ENCODE measurements at places on chromosomes 11 and 22.

- DNase-seq: no peak
These were observed 21.8 kb downstream of the CACNA1I start for GRCh38 chr22:39592081-39593065.

- DNase-seq: no peak
These were observed 632 bp upstream of the CCDC34 start for GRCh38 chr11:27363576-27364117.

GRCh38 chr11:27046956-27047355, 6.3 kb downstream of the BBOX1 start:
- no peak for DNase-seq

DNA sequence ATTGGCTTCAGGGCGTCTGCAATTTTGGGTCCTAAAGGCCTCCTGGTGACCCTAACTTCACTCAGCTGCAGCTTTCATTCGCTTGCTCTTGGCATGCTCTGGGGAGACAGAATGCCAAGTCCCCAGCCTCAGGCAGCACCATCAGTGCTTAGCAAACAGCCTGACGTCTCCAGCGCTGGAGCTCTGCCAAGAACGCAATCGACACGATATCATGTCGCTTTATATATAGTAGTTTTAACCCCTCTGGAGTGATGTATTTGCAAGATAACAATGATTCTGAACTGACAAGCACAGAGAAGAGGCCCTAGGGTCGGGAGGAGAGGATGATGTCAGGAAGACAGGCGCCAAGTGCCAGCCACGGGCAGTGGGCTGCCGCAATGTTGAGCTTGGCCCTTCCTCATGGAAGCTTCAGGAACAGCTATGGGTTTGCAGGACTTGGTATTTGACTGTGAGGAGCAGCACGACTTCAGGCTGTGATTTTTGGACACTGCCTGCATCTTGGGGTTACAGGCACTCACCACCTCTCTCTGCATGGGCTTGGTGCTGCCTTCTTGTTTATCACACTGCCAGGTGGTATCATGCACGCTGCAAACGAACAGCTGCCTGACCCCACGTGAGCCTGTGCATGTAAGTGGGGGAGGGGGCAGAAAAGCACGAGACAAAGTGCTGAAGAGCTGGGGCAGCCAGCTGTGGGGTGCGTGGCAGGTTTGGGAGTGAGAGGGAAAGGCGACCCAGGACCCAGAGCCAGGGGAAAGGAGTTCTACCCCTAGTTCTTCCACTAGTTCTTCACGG, 26.1 kb downstream of the B3GAT1 start:
- no peak for DNase-seq

All from inflammatory macrophage treated with lipopolysaccharide for 1 hour (primary cell).